LHCN-M2 (cell line): ENCODE measurements at places on chromosomes 11 and 22.

DNA sequence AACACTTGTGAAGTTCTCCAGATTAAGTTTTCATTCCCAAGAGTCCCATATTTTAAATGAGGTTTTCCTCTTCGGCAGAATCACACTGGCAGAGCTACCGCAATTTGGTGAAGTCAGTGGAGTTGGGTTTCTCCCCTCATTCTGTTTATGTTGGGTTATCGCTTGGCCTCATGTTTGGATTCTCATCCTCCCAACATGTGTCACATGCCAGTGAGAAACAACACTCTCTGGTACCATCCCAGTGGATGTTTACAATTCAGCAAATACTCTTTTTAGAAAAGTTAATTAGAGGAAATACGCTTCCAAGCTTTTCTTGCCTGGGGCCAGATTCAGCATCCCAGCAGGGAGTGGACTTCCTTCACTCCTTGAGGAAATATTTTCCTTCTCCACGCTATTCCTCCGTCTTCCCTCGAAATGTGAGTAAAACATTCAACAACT, 2.1 kb downstream of the PAMR1 start:
- DNase-seq, result peak; percentile 80

DNA sequence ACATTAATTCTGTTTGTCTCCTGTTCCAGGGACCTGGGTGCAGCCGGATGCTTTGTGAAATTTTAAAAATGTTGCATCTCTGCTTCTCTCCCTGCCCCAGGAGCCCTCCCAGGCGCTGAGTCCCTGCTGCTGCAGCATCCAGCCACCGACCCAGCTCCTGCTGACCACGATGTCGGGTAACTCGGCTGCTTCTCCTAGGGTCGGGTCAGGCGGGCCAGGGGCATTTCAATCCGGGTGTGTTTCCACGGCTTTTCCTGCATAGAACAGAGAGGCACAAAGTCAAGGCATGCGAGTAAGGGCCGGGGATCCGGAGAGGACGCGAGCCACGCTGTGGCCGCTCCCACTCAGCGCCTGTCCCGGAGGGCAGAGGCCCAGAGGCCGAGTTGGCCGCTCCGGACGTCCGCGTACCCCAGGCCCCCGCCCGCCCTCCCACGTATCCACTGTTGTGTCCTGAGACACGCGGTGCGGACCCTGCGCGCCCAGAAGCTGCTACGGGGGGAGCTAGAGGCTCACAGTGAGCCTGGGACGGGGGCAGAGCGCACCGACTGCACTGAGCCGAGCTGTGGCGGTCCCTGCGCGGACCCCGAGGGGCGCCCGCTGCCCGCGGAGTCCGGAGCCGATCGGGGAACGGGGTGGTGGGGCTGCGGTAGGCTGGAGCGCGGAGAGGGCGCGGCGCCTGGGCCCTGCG, at the start of gene POU2AF3:
Gene POU2AF3 (plus strand): TSS at position 134 of the 688 bp plus-strand sequence. CDS start 36 bp downstream, at position 170.
- DNase-seq, result no peak

DNA sequence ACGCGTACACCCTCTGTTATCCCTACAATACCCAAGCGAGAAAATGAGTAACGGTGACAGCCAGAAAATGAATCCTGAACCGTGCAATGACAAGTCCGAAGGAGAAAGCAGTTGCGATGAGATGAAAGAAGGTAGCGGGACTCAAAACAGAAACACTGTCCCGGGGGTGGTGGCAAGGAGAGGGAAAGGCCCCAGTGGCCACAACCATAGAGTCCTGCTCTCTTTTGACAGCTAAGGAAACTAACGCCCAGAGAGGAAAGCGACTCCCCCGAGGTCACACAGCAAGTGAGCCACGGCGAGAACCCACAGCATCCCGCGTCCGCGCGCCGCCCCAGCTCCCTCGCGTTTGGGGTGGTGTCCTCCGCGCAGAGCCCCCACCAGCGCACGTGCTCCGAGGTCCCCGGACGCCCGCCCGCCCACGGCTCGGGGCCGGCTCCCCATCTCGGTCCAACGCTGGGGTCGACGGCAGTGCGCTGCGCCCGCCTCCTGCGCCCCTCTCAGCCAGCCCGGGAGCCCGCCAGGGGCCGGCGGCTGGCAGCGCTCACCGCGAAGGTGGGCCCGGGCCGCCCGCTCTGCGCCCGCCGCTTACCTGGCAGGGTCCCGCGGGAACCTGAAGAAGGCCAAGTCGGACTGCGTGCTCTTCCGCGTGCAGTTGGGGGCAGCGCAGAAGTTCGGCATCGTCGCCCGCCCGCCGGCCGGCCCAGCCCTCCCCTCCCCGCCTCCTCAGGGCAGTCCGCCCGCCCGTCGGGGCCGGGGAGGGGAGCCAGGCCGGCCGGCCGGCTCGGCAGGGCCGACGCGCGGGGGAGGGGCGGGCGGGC, 564 bp downstream of the THAP12 start:
- DNase-seq, result peak; percentile 21

DNA sequence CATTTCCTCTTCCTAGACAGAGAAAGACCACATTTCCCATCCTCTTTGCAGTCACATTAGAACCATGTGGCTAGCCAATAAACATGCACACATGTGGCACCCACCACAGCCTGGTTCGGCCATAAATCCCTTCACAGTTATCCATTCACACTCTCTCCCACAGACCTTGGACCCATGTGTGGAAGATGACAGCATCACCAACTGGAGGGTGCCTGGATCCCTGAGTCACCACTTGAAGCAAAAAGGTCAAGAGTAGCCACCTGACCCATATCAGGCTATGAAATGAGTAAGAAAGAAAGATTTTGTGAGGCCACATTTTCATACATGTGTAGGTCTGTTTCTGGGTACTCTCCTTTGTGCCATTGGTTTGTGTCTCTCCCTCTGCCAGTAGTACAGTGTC, 9.0 kb upstream of the TMEM121B start:
- DNase-seq, result peak; percentile 59

GRCh38 chr22:30637701-30638114, 2.1 kb downstream of the SLC35E4 start:
- DNase-seq, result no peak

GRCh38 chr22:40449676-40450035, 79.3 kb downstream of the SGSM3 start:
- peak; percentile 60 for DNase-seq

GRCh38 chr11:116454020-116454645, 318.7 kb downstream of the BUD13 start:
- no peak for DNase-seq

- no peak for DNase-seq
Observed at GRCh38 chr22:39489094-39490068, 12.7 kb upstream of the MIEF1 start.

- no peak for DNase-seq
Observed at GRCh38 chr22:47841156-47841555, 1078.7 kb downstream of the TBC1D22A start.

GRCh38 chr11:10653946-10654810, 39.4 kb downstream of the IRAG1 start:
- DNase-seq, result peak; percentile 73

GRCh38 chr11:32420937-32421901, 14.1 kb downstream of the WT1 start:
- peak; percentile 52 for DNase-seq

- DNase-seq, result no peak
Observed at GRCh38 chr11:932435-932834, 6.8 kb downstream of the AP2A2 start.

- no peak for DNase-seq
Observed at GRCh38 chr11:56693428-56693827, 5.5 kb upstream of the OR9G1 start.

DNA sequence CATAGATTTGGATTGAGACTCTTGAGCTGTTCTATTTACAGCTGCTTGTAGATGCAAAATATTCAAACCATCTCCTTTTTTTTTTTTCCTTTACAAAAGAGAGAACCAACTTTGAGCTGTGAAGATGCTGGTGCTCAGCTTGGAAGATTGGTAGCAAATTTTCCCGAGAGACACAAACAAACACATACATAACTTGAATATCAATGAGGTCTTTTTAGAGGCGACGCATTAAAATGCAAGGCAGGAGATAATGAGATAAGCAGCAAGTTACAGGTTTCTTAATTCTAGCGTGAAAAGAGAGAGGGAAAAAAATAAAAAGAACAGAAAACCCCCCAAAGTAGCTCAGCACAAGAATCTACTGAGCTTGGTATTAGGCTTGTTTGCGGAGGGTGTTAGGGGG, 247.0 kb upstream of the SORL1-AS1 start:
- no peak for DNase-seq

DNA sequence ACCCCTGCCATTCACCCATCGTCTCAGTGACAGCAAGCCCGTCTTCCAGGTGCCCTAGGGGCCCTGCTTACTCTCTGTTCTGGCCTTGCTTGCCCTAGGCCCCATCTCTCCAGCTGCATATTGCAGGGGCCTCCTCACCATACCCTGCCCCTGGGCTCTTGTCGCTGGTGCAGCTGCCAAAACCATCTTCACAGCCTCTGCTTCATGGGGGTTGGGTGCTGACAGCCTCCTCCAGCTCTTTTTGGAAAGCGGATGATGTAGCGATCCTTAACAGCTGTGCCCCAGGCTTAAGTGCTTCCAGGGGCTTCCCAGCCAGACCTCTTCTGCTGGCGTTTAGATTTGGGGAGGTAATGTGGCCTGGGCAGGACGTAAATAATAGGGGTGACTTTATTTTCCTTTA, 61.2 kb upstream of the SUSD2 start:
- DNase-seq, result no peak

DNA sequence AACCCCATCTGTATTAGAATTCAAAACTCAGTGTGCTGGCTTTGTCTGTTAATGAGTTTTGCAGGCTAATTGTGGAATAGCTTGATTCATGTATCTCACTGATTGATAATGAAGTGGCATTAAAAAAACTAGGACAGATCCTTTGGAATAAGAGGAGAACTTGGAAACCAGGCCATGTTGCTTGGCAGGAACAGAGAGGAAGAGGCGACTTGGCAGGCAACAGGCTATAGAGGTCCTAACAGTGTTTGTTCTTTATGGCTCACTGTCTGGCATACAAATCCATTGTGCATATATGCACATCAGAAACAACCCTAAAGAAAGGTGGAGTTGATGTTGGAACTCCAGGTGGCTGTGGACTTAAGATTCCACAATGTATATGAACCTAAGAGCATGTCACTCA, 17.4 kb upstream of the OR9I1 start:
- no peak for DNase-seq

DNA sequence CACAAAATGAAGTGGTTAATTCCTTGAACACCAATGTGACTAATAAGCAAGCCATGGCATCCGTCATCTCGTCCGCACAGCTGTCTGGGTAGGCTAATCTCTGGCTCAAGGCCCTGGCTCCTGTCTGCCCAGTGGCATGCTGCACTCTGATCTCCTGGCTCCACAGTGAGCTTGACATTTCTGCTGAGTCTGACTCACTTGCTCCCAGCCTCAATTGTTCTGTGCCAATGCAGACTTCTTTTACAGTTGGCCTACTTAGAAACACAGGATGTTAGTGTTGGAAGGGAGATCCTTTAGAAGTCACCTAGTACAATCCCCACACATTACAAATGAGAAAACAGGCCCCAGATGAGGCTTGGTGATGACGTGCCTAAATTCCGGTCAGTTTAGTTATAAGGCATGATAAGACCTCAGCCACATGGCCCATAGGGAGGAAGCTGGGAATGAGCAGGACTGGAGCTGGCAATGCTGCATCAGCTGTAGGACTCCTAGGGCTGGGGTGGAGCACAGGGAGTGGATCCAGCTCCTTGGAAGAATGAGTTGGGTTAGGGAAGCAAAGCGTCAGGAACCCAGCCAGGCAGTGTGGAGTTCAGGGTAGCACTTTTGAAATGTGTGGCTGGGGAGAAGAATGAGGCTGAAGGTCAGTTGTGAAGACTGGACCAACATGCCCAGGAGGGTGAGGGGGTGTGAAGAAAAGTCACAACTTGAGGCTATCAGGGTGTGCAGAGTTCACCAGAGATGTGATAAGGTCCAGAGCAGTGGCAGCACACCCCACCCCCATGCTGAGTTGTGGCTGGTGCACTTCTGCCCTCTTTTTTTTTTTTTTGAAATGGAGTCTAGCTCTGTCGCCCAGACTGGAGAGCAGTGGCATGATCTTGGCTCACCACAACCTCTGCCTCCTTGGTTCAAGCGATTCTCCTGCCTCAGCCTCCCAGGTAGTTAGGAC, 70.2 kb upstream of the EED start:
- peak; percentile 100 for DNase-seq

DNA sequence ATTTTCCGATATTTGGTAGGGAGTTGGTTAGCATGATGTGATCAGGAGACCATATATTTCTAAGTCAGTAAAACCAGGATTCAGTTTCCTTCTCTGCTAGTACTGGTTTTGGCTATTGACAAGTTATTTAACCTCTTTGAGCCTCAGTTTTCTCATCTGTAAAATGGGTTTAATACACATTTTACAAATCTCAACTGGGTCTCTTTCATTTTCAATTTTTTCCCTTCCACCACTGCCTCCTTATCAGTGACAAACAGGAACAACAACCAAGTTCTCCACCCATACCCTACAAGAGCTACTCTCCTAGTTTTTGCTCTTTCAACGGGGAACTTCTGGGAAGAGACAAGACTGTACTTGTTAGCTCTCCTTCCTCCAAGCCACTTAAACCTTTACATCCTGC, 6.2 kb upstream of the APLP2 start:
- DNase-seq, result no peak

- no peak for DNase-seq
Observed at GRCh38 chr11:109654091-109654490, 232.1 kb downstream of the C11orf87 start.

- no peak for DNase-seq
Observed at GRCh38 chr11:87536565-87536964, 498.8 kb downstream of the TMEM135 start.

GRCh38 chr11:45410391-45411227, 124.5 kb upstream of the SYT13 start:
- no peak for DNase-seq

DNA sequence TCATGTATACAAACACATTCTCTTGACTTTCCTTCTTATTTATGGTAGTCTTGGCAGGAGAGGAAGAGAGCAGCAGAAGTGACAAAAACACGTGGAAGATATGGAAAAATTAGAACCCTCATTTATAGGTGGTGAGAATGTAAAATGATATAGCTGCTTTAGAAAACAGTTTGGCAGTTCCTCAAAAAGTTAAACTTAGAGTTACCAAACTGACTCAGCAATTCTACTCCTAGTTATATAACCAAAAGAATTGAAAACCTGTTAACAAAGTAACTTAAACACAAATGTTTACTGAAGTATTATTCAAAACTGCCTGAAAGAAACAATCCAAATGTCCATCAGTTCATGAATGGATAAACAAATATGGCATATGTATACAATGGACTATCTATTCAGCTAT, 16.8 kb downstream of the NUCB2 start:
- no peak for DNase-seq
